ENCODE measurements at places on chromosomes 6 and 20.

DNA sequence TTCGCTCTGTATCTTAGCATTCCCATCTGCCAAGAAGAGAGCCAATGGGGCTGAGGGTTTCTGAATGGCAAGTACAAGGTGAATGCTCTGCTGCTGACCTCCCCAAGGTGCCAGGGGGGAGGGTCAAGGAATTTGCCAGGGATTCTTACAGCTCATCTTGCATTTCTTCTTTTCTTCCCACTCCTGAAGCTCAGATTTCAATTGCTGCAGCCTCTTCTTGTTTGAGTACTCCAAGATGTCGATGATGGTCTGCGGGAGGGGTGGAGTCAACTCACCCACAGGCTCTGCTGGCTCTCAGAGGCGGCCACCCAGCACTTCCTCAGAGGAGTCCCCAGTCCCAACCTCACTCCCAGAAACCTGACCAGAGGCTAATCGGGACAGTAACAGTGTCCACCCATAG, 12.4 kb downstream of the C20orf96 start:
- DNase-seq, result no peak

- no peak for DNase-seq
Measured at GRCh38 chr6:116445102-116445501, 16.1 kb upstream of the CALHM6 start.

DNA sequence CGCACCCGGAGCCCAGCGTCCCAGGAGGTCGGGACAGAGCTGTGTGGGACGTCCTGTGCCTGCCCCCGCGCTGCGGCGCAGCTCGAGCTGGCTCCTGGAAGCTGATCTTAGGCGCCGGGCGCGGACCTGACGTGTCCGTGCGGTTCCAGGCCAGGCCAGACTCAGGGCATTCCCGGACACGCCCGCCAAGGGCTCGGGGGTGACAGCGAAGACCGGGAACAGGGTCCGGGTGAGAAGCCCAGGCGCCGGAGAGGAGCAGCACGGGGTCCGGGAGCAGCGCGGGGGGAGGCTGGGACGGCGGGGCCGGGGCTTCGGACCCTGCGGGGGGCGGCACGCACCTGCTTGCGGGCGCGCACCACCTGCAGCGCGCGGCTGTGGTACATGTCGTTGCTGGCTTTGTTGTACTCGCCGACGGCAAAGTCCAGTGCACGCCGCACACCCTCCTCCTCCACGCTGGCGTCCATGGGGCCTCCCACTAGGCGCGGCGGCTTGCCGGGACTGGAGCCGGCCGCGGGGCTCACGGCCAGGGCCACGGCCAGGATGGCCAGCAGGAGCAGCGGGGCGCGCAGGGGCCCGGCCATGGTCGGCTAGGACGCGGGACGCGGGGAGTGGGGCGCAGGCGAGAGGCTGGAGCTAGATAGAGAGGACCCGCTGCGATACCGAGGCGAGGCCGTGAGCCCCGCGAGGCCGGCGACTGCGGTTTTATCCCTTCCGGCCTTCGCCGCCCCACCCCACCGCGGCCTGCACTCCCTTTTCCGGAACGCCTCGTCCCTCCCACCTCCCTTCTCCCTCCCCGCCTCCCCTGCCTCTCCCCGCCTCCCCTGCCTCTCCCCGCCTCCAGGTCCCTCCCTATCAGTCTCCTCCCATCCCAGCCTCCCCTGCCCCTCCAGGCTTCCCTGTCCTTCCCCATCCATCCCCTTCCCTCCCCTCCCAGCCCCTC, at the start of gene CST3:
Gene CST3, minus strand, starts transcription at position 674 of the 940 bp plus-strand sequence. Its CDS starts 93 bp downstream, at position 581.
- DNase-seq, result no peak

GRCh38 chr6:13034316-13034715, 294.0 kb downstream of the TBC1D7 start:
- no peak for DNase-seq

DNA sequence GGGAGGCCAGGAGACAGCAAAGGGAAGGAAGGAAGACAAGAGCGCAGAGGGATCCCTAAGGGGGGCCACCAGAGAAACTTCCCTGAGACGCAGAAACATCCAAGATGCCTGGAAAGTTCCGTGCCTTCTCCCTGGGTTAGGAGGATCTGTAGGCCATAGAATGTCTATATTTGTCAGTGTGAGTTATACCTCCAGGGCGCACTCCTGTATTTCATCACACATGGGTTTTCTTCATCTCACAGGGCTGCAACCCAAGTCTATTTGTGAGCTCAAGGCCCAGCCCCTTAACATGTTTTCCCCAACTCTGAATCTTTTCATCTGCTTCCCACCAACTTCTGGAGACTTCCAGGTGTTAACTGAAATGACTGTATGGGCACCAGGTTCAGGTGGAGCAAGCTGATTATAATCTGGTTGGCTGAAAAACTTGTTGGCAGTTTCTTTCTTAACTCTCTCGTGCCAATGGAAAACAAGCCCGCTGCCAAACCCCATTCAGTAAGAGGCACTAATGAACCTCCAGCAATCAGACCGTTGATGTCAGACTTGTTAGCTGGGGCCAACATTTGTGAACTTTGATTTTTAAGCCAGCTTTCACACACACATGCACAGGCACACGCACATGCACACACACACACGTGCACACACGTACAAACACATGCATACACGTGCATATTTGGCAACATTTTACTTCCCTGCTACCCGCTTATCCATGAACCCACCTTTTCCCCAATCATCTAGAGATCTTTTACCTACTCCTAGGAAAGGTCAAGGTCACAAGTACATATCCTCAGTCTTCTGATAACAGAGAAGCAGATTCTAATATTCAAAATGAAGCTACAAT, 247.5 kb upstream of the GMDS start:
- no peak for DNase-seq

GRCh38 chr20:36812594-36813463, 39.3 kb upstream of the DSN1 start:
- no peak for DNase-seq

- DNase-seq, result no peak
Measured at GRCh38 chr20:2692036-2692885, at the start of gene EBF4. Gene EBF4, plus strand, starts transcription at chr20:2692780. Its CDS starts 866 bp downstream, at chr20:2693646.

GRCh38 chr6:118678866-118679265, 27.5 kb upstream of the CEP85L start:
- no peak for DNase-seq

- no peak for DNase-seq
Measured at GRCh38 chr20:4017051-4017712, 1.8 kb upstream of the RNF24 start.

GRCh38 chr6:72288592-72288991, 333.3 kb upstream of the KCNQ5 start:
- no peak for DNase-seq

DNA sequence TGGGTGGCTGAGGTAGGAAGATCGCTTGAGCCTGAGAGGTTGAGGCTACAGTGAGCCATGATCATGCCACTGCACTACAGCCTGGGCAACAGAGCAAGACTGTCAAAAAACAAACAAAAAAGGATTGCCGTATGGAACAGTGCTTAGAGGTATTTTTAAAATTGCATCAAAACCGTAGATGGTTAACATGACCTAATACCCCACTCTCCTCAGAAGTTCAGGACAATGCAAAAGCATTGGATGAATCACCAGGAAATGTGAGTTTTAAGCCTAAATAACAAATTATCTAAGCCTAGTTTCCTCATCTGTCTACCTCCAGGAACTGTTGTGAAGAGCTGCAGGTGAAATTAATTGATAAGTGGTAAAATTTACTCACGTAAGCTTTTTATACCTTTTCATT, 123.8 kb upstream of the ID4 start:
- no peak for DNase-seq

GRCh38 chr6:33926451-33926850, 122.6 kb upstream of the MLN start:
- DNase-seq, result no peak

DNA sequence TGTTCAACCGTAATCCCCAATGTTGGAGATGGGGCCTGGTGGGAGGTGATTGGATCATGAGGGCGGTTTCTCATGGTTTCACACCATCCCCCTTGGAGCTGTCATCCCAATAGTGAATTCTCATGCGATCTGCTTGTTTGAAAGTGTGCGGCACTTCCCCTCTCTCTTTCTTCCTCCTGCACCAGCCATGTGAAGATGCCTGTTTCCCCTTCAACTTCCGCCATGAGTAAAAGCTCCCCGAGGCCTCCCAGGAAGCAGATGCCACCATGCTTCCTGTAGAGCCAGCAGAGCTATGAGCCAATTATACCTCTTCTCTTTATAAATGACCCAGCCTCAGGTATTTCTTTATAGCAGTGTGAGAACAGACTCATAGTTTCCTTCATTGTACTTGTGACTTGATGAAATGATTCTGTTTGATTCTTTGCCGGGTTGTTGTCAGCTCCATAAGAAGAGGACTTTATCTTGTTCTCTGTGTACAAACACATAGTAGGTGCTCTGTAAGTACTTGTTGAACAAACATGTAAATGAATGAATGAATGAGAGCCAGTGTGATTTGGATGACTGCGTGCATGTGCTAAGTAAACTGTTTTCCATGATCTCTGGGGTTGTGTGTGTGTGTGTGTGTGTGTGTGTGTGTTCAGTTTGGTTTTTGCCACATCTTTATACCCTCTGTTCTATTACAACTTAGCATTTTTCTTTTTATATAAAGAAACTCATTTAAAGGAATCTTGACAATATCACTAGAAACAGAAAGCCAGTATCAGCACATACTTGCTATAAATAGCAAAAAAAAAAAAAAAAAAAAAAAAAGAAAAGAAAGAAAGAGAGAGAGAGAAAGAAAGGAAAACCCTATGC, 22.5 kb upstream of the PTGIS start:
- DNase-seq, result no peak

DNA sequence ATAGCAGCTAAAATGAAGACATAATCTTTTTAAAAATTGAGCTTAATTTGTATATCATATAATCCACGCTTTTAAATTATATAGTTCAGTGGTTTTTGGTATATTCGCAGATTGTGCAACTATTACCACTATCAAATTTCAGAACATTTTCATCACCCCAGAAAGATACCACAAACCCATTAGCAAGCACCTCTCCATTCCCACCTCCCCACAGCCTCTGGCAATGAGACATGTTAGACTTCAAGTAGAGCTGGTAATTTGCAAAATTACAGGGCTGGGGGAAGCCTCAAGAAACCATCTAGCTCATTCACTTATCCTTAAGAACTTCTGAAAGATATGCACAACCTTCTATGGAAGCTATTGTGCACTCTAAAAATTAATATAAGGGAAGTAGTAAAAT, 37.2 kb downstream of the TRMT6 start:
- no peak for DNase-seq

DNA sequence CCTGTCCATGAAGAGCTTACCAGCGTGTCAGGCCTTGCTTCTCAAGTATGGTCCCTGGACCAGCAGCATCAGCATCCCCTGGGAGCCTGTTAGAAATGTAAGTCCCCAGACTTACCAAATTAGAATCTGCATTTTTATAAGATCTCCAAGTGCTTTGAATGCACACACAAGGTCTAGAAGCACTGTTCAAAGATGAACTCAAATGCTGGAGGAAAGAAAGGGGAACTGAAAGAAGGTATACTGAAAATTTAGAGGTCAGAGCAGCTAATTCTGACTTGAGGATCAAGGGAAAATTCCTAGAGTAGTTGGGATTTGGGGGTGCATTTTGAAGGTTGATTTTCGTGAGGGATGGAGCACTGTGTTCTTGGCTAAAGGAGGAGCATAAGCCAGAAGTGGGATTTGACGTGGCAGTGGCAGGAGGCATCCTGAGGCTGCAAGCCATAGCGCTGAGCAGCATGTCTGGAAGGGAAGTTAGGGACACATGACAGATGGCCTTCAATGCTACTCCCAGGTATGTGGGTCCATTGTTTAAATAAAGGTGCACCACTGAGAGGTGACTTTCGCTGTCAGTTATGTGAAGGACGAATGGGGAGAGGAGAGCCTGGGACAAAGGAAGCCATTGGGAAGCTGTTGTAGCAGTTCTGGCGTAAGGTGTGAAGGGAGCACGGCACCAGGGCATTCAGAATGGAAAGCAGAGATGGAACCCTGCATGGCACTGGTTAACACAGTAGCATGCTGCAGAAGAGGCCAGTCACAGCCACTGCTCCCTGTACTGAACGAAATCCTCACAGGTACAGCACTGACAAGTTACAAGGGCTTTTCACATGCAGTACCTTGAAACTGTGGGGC, 36.2 kb downstream of the ARMC2 start:
- no peak for DNase-seq

DNA sequence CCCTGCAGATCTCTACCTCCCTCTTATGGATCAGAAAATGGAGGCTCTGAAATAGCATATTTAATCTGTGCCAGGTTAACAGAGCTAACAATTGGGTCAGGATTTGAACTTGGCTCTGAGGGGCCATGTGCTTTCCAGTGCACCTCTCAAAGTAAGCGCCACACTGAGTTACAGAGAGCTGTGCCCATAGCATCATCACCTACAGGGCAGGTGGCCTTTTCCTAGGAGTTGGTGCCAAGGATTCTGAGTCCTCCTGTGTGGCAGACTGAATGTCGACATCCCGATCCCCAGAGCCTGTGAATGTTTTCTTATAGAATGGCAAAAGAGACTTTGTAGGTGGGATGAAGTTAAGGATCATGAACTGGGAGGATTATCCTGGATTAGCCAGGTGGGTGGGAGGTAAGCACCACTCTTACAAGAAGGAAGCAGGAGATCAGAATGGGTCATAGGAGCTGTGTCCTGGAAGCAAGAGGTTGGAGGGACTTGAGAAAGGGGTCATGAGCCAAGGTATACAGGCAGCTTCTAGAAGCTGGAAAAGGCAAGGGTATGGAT, 68.0 kb upstream of the TBC1D7 start:
- DNase-seq, result no peak

DNA sequence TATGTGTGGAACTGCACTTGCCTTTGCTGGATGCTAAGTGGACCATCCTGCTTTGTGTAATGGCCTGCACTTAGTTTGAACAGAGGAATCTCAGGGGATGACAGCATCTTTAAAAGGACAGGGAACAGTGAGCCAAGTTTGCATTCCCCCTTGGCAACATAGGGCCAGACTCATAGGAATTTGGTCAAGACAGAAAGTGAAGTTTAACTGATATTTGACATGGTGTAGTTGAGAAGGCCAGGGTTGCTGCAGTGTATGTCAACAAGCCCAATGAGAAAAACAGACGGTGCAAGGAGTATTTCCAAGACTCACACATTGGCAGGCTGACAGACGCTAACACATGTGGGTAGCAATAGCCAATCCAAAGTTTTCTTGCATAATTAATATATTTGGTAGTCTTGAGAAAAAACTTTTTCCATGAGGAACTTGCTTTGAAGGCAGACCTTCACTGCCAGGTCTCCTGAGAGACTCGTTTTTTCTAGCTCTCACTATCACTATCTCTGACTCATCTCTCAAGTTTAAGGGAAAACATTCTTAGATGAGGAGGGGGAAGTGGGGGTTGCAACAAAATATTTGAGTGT, 213.8 kb downstream of the IBTK start:
- no peak for DNase-seq

- DNase-seq, result no peak
Measured at GRCh38 chr6:12047792-12048432, 35.8 kb downstream of the HIVEP1 start.

Measured in stimulated activated CD4-positive, alpha-beta T cell treated with anti-CD3 and anti-CD28 coated beads, TNF-alpha, amount 100 ng/mL, for 1 hour (primary cell).